ENCODE measurements at places on chromosomes 1 and 21.

- no peak for DNase-seq
These were observed 52.5 kb downstream of the CDC14A start for GRCh38 chr1:100404821-100405220.

DNA sequence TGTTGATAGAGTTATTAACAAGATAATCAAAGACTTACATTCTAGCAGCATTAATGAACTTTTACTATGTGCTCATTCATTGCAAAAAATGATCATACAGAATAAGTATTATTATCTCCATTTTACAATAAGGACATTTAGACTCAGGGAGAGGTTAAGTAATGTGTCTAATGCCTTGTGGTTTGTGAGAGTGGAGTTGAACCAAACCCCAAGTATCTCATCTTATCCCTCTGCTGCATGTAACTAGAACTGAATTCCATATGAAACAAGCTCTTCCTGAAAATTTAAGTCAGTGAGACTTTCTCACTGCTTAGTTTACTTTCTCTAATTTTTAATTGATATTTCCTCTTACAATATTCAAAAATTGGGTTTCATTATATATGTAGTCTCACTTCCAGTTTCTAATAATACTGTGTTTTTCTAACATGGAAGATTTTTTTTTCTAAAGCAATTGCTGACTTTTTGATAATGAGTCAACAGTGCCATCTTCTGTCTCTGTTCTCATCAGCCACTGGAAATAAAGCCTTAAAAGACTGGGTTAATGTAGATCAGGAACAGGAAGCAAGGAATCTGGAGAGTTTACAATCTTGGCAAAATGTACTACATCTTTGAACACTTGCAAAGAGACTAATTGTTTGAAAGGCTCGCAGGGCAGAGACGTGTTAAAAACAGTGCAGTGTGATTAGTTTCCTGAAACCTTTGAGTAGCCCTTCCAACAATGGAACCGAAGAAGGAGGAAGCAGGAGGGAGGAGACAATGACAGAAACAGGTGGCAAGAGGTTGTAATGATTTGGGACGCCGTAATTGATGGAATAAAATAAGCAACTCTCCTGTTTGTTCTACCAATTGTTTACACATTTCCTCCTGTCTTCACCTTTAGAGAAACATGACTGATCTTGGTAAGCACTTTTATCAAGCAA, 567.6 kb downstream of the MRPL39 start:
- no peak for DNase-seq

DNA sequence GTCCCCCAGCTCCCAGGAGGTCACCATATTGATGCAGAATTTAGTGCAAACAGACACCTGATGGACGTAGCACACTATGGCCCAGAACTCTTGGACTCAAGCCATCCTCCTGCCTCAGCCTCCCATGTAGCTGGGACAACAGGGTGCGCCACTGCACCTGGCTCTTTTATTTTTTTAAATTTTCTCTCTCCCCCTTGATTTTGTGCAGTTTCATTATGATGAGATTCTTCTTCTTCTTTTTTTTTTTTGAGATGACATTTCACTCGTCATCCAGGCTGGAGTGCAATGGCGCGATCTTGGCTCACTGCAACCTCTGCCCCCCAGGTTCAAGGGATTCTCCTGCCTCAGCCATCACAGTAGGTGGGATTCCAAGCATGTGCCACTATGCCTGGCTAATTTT, 63.8 kb downstream of the RPS6KA1 start:
- DNase-seq, result no peak

- peak; percentile 67 for DNase-seq
These were observed 61.7 kb downstream of the CASQ2 start for GRCh38 chr1:115706587-115707425.

DNA sequence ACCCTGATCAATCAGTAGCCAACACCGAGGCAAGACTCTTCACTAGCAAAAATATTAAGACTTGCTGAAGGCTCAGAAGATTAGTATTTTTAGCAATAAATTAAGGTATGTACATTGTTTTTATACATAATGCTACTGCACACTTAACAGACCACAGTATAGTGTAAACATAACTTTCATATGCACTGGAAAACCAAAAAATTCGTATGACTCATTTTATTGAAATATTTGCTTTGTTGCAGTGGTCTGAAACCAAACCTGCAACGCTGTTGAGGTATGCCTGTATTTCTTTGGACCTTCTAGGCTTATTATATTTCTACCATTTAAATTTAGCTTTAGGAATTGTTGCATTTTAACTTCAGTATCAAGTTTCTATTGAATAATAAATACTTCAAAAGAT, 65.8 kb upstream of the BCL9 start:
- no peak for DNase-seq

DNA sequence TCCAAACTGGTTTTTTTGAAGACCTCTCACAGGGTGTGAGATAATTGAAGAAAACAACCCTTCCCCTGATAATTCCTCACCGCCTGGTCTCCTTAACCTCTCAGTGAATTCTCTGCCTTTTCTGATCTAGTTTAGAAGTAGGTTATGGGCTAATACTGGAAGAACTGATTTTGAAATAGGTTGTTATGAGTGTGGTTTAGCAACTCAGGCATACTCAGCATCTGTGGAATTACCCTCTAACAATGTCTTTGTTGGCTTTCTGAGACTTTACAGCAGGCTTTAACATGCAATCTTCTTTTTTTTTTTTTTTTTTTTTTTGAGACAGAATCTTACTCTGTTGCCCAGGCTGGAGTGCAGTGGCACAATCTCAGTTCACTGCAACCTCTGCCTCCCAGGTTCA, 10.3 kb upstream of the PLD5 start:
- no peak for DNase-seq
